ENCODE measurements at places on chromosomes 7 and 10.

DNA sequence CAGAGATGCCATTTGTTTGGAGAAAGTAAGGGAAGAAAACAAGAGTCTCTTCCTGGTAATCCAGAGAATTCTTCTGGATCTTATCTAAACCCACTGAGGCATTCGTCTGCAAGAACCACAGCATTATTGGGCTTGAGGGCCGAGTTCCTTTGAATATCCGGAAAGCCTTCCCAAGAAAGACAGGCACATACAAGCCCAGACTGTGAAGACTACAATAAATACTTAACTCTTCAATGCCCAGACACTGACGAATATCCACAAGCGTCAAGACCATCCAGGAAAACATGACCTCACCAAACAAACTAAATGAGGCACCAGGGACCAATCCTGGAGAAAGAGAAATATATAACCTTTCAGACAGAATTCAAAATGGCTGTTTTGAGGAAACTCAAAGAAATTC lies 99.0 kb downstream of the RNF32 start:
- DNase-seq, result no peak

DNA sequence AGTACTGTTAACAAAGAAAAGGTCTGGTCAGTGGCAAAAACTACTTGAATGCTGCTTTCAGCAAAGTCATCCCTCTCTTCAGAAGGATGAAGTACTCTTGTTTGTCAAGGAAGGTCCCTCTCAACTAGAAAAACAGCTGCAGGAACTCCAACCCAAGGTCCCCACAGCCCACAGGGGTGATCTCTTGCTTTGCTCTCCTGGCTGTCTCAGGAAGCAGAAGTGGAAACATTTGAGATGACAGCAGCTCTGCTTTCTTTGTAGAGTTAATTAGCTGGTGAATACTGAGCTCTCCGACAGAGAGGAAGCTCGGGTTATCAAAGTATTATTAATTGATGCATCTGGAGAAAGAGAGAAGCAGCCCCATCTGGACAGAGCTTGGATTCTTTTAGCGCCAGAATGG lies 25.4 kb upstream of the LRGUK start:
- no peak for DNase-seq

DNA sequence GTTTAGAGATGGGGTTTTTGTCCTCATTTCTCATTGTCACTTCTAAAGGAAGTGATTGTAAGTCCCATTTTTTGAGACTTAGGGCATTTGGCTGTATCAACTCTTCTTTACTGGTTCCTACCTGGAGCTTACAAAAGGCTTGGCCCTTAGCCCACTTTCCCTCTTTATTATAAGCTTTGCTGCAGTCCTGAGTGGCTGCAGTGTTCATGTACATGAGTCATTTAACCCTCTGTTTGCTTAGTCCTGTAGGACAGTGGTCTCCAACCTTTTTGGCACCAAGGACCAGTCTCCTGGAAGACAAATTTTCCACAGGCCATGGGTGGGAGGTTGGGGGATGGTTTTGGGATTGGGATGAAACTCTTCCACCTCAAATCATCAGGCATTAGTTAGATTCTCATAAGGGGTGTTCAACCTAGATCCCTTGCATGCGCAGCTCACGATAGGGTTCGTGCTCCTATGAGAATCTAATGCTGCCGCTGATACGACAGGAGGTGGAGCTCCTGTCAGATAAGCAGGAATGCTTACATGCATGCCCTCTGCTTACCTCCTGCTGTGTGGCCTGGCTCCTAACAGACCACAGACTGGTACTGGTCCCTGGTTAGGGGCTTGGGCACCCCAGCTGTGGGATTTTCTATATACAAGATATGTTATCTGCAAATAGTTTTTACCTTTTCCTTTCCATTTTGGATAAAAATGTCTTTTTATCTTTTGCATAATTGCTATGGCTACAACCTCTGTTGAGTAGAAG lies 99.7 kb downstream of the CCSER2 start:
- no peak for DNase-seq

- DNase-seq, result no peak
These were observed 15.0 kb upstream of the PDLIM1 start for GRCh38 chr10:95305606-95306317.

GRCh38 chr7:116728413-116728812 lies 56.4 kb downstream of the MET start:
- DNase-seq, result no peak

DNA sequence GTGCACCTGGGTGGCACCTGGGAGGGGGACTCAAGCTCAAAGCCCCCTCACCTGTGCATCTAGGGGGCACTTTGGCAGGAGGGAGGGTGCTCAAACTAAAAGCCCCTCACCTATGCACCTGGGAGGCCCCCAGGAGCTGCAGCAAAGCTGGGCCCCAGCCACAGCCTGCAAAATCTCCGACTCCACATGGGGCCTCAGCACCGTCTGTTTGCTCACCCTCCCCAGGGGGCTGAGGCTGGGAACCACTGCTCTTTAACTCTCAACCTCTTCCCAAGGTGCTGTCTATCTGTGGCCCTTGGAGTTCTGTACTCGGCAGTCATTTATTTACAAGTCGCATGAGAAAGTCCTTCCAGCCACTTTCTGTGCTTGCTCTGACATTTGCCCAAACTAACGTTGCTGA lies 458.4 kb downstream of the DNAJB6 start:
- peak; percentile 38 for DNase-seq

GRCh38 chr10:69769395-69769992 lies 32.2 kb upstream of the COL13A1 start:
- no peak for DNase-seq

Measured in NCI-H510A (cell line).